Lower lobe of right lung (tissue), 2 donors: ENCODE measurements at places on chromosomes 5 and 9. TPM values are rescaled to one million over a fixed set of nuclear protein-coding genes. Genes with fewer than 3 reads are reported as not detected.

SVEP1 gene
- 55.9 TPM for total RNA-seq

SOHLH1 gene
- total RNA-seq, result not detected

GBGT1 gene
- total RNA-seq, result 38.5 TPM

KCNMB1 gene
- total RNA-seq, result 2.5 TPM

LECT2 gene
- not detected for total RNA-seq

NEUROG1 gene
- total RNA-seq, result not detected

KCNN2 gene
- total RNA-seq, result 1.2 TPM

PCDHGA12 gene
- 5.9 TPM for total RNA-seq

GMCL2 gene
- not detected for total RNA-seq

CCNI2 gene
- 1.1 TPM for total RNA-seq

CSNK1A1 gene
- total RNA-seq, result 198 TPM

RMRP gene
- 24,340 TPM for total RNA-seq

JADE2 gene
- 79.4 TPM for total RNA-seq

COL15A1 gene
- total RNA-seq, result 8.0 TPM

TRIM52 gene
- total RNA-seq, result 20.8 TPM

THOC3 gene
- total RNA-seq, result 21.6 TPM

MSMP gene
- total RNA-seq, result not detected

LIFR gene
- 110 TPM for total RNA-seq

PRKACG gene
- total RNA-seq, result not detected

SPATA31A3 gene
- total RNA-seq, result not detected

F2RL2 gene
- not detected for total RNA-seq

PCDHA4 gene
- total RNA-seq, result 0.59 TPM

KCNT1 gene
- 0.35 TPM for total RNA-seq

DOLK gene
- 14.4 TPM for total RNA-seq

ZDHHC12 gene
- total RNA-seq, result 29.4 TPM

SYK gene
- 88.9 TPM for total RNA-seq

DMGDH gene
- total RNA-seq, result 1.3 TPM

CTNND2 gene
- total RNA-seq, result 6.0 TPM

GABRB2 gene
- total RNA-seq, result 0.56 TPM

TMEM161B gene
- 21.2 TPM for total RNA-seq
